ENCODE measurements at places on chromosomes 5 and 9.

GRCh38 chr5:120258123-120258522, 206.0 kb upstream of the PRR16 start:
- DNase-seq = peak; percentile 17

- DNase-seq = peak; percentile 54
Observed at GRCh38 chr5:34652914-34653313, 3.2 kb upstream of the RAI14 start.

GRCh38 chr5:95591490-95591901, 28.4 kb upstream of the GPR150 start:
- DNase-seq = peak; percentile 95

- DNase-seq = no peak
Observed at GRCh38 chr9:37212435-37212834, 92.1 kb downstream of the ZCCHC7 start.

DNA sequence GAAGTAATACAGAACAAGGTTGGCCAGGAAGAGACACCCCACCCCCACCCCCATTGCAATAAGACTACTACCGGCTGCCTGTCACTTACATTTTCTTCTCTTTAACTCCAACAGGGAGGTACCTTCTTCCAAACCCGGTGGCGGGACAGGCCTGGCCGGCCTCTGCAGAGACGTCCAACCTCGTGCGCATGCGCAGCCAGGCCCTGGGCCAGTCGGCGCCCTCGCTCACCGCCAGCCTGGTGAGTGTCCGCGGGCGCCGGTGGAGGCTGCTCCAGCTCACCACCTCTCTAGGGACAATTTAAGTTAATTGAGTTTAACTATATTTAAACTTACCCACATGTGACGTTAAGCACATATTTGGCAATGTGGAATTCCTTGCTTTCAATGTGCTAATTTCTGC, 192.4 kb downstream of the MAST4 start:
- no peak for DNase-seq

- DNase-seq = no peak
Observed at GRCh38 chr9:99878651-99879050, 27.8 kb upstream of the STX17 start.

GRCh38 chr5:68047035-68047434, 168.5 kb upstream of the PIK3R1 start:
- peak; percentile 78 for DNase-seq

- DNase-seq = no peak
Observed at GRCh38 chr5:93821891-93822415, 80.6 kb upstream of the POU5F2 start.

DNA sequence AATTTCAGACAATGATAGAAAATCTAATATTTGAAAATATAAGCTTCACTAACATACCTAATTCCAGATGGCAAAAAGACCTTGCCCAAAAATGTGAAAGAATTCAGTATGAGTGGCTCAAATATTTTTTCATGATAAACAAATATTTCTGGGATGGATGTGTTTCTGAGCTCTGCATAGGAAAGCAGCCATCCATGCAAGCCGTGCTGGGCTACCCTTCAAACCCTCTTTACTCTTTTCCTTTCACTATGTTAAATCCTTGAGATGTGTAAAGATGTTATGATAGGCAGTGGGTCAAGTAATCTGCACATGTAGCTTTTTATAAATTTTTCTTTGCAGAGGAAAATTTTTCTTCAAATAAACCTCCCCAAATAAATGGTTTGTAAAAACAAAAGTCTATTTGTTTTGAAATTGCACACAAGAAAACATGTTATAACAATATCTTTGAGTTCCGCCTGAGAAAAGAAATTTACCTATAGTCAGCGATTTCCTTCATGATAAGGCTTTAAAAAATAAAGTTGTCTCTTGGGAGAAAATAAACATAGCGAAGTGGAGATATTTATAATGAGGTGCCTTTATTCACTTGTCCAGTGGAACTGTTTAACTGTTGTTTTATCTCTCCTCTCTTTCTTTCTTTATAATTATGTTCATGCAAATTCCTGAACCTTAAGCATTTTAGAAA, 154.3 kb upstream of the PITX1 start:
- DNase-seq = peak; percentile 52

- DNase-seq = no peak
Observed at GRCh38 chr9:18881758-18882157, 151.3 kb downstream of the SAXO1 start.

GRCh38 chr5:139492700-139493192, 10.2 kb upstream of the STING1 start:
- peak; percentile 30 for DNase-seq

- no peak for DNase-seq
Observed at GRCh38 chr9:87716141-87716540, 9.8 kb upstream of the CTSL start.

DNA sequence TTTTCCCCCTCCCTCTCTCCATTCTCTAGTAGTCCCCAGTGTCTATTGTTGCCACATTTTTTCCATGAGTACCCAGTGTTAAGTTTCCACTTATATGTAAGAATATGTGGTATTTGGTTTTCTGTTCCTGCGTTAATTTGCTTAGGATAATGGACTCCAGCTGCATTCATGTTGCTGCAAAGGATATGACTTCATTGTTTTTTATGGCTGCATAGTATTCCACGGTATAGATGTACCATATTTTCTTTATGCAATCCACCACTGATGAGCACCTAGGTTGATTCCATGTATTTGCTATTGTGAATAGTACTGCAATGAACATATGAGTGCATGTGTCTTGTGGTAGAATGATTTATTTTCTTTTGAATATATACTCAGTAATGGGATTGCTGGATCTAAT, 77.4 kb upstream of the MEGF10 start:
- DNase-seq = no peak

DNA sequence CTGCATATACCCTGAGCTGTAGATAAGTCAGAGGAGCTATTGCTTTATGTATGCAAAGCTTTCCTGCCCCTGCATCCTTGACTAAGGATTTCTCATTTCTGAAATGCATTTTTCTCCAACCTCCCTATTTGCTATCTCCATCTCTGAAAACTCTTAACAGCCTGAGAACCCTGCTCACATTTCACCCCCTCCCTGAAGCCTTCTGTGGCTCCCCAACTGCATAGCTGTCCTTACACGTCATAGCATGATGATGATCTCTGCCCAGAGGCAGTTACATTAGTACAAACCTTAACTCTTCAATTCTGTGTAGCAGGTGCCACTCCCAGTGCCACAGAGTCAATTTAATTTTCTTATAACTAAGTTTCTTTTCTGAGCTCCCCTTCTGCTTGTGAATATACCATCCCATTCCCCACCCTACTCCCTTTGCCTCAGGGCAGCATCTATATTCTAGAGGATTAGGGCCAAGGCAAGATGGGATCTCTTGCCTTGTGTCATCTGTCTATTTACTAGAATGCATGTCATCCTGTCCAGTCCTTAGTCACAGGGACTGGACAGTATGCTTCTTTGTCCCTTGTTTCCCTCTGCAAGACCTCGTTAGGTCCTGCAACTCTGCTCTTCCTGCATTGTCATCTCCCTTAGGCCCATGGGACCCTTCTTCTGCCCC, 149.7 kb upstream of the SPRY4 start:
- peak; percentile 55 for DNase-seq

GRCh38 chr9:32331240-32331639, 53.2 kb upstream of the ACO1 start:
- no peak for DNase-seq

GRCh38 chr5:7811715-7812114, 39.2 kb downstream of the CFAP90 start:
- no peak for DNase-seq

DNA sequence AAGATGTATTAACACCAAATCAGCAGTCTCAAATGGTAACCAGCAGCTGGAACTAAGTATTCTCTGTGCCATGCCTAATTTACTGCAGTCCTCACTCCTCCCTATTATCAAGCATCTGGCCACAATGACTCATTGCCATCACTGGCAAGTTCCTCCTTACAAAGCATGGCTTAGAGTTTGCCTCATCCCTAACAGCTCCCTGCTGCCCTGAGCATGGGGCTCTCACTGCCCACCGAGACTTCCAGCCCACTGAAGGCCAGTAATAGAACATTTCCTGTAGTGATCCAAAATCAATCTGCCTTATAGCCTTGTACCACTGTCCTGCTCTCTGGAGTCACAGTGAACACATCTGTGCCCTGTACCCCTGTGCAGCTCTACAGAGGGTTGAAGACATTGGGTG, 211.9 kb upstream of the TRIM32 start:
- peak; percentile 20 for DNase-seq

DNA sequence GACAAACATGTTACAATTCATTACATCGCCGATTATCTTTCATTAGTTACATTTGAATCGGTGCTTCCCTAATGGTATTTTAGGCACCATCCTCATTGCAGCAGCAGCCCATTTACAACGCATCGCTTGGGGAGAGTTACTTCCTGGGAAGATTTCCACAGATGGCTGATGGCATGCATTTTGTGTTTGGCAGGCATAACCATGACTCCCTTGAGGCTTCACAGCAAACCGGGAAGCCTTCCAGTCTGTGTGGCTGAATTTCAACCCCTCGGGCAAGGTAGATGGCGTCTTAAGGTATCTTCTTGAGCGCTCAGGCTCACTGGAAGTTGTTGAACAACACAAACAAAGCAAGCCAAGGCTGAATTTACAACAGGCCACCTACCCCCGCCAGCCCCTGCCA, 1.6 kb upstream of the DNAH5 start:
- DNase-seq = no peak

DNA sequence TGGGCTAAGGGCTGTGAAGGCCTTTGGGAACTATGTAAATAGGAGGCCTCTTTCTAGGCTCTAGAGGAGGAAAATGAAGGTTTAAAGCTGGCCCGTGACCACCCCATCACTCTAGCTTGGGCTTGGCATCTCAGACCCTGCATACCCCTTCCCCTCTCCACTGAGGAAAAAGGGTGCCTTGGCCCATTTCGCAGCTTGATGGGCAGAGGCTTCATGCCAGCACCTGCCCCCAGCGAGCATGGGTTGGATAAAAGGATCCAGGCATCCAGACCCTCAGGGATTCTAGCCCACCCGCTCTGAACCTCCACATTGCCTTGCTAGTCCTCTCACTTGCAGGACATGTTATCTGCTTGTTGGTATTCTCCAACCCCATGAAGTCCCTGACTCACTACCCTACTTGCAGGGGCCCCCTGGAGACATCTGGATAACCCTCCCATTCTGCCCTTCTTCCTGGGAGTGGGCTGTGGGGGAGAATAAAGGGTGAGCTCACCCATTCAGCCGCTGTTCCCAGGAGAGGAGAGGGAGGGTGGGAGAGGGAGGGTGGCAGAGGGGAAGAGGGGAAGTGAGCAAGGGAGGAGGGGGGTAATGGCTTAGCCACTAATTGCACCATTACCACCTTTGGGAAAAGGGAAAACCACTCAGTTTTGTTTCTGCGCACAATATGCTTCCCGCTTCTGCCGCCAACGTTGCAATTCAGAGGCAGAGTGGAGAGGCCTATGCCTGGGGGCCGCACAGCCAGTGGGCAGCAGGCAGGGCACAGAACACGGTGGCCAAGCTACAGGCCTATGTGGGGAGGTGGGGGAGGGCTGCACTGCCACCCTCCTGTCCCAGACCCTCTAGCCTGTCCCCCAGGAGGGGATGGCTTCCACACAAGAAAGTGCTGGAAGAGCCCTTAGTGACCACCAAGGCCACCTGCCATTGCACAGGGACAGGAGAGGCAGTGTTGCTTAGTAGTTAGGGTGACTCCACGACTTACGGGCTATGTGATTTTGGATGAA, 2.1 kb upstream of the CAMK2A start:
- DNase-seq = no peak

- DNase-seq = no peak
Observed at GRCh38 chr5:43530648-43531047, 15.7 kb upstream of the C5orf34 start.

GRCh38 chr5:137403869-137404268, 95.3 kb downstream of the SPOCK1 start:
- DNase-seq = no peak

GRCh38 chr5:110757118-110757729, 18.4 kb downstream of the SLC25A46 start:
- peak; percentile 32 for DNase-seq

GRCh38 chr9:75855509-75855908, 35.0 kb upstream of the PCSK5 start:
- DNase-seq = peak; percentile 9

- DNase-seq = no peak
Observed at GRCh38 chr9:134918646-134919045, 934 bp upstream of the FCN1 start.

Data from HCEC 1CT (cell line).